ENCODE measurements at places on chromosomes 3 and 15.
A peak's percentile ranks its signal among the peaks of the same experiment; 100 is the strongest.

DNA sequence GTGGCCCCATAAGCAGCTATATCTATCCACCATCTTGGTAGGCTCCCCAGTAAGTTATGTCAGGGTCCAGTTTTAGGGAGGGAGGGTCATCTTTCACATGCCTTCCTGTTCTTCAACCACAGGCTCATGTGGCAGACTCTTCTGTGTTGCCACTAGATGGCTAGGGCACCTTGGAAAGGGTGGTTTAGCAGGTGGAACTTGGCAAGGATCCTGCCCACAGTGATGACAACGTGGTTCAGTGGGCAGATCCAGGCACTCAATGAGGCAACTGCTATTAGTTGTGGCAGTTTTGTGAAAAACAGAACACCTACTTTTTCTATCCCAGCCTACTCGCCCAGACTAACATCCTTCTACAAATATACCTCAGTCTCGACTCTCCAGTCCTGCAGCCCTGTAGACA lies 7.2 kb upstream of the RBP1 start:
- no peak for DNase-seq

DNA sequence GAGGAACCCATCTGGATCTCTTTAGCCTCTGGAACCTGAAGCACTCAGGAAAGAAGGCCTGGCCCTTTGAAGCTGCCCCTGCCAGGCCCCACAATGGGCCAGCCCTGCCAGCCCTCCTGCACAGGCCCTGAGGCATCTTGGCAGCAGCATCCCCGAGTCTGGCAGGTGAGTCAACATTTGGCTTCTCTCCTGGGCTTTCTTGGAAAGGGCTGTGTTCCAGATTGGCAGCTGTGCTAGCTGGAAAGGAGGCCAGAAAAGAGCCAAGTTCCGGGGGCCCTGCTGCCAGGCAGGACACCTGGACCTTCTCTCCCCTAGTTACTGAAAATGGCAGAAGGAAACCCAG lies 187.2 kb downstream of the SHQ1 start:
- DNase-seq = no peak

DNA sequence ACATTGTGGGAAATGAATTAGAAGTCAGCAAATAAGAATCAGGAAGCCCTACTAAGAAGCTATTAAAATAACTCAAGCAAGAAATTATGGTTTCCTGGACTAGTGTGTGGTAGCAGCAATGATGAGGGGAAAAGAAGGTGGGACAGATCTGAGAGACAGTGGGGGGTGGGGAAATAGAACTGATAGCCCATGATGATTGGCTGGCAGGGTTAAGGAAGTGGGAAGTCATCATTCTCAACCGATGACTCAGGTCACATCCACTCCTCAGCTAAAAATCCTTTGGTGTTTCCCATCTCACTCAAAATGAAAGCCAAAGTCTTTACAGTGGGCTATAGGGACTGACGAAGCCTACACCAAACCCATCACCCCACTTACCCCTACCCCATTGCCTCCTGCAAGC lies 153.9 kb upstream of the ARHGEF26 start:
- DNase-seq = no peak

GRCh38 chr3:179558742-179559364 lies 3.9 kb upstream of the ACTL6A start:
- peak; percentile 83 for DNase-seq

Data from kidney (tissue), 22 donors.